Thyroid gland (tissue), 4 donors: ENCODE measurements at places on chromosomes 7 and 10. TPM values are rescaled to one million over a fixed set of nuclear protein-coding genes. Genes with fewer than 3 reads are reported as not detected.

CCL24 gene
- total RNA-seq, result not detected

COL1A2 gene
- 106 TPM for total RNA-seq

DNA sequence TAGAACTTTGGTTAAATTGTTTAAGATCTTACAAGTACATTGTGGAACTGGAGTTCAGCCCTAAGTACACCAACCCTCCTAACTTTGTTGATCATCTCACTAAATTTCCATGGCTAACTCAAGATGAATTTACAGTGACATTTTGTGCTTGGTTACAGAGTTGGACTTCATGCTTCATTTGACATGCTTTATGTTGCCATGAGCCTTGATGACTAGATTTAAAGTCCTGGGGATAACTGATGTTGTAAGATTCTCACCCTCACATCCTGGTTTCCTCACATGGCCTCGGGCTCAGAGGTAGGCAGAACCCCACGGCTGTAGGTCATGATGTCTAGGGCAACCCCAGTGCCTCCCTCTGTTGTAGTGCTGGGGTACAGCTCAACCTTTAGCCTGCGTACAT, 397.2 kb upstream of the IGFBP3 start:
- no peak for DNase-seq

DNA sequence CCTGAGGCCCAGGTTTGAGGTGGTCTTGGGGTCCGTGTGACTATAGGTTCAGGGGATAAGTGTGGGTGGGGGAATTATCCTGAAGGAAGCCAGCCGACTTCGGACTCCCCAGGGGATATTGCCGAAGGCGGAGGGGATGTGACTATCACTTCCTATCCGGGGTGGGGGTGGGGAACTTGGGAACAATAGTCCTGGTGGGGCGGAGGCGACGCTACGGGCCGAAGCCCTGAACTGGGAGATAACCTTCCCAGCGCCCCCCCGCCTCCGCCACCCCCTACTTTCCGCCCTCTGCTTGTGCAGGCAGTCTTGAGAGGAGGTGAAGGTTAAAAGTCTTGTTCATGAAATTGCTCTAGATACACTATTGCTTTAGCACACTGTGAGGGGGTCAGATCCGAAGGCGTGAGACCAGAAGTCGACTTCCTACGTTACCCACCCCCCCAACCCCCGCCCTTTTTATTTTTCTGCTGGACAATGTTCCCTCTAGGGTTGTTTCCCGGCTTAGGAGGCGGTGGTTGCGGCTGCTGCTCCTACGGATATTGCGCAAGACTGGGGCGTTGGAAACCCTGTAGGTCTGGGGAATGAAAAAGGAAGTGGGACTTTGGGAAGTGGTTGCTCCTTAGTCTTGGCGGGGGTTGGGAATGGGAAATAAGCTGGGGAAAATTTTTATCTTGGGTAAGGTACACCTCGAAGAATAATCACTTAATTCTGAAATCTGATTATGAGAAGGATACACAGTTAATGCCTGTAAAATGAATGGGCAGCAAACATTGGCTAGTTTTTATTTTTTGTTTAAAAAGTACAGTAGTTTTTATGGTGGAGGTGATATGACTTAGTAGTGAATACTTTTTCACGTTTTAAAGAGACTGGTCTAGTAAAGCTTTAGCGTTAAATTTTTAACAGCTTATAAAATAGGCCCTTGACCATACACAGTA, 1.5 kb downstream of the PTPN12 start:
- peak; percentile 82 for DNase-seq

GRID2IP gene
- 0.13 TPM for total RNA-seq

- no peak for DNase-seq
Measured at GRCh38 chr10:83983578-83984255, 155.6 kb upstream of the GHITM start.
